Stimulated activated CD8-positive, alpha-beta memory T cell treated with anti-CD3 and anti-CD28 coated beads, Interleukin-7, amount 100 ng/mL, for 24 hours (primary cell): ENCODE measurements at places on chromosomes 2 and 18.

DNA sequence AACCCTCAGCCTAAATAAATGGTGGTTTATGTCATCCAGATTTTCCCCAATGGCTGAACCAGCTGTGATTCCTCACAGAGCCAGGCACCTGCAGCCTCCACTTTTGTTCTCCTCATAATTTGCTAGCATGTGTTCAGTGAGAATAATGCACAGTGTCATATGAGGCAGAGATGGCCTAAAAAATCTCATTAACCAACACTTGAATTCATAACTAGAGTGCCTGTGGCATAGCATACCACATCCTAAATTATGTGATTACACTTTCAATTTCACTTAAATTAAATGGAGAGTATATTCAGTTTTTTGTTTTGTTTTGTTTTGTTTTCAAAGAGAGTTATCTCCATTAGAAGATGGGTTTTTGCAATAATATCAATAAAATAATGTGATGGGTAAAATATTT lies 488.0 kb downstream of the CBLN2 start:
- no peak for DNase-seq

GRCh38 chr2:50529600-50530218 lies 502.2 kb downstream of the NRXN1 start:
- no peak for DNase-seq

DNA sequence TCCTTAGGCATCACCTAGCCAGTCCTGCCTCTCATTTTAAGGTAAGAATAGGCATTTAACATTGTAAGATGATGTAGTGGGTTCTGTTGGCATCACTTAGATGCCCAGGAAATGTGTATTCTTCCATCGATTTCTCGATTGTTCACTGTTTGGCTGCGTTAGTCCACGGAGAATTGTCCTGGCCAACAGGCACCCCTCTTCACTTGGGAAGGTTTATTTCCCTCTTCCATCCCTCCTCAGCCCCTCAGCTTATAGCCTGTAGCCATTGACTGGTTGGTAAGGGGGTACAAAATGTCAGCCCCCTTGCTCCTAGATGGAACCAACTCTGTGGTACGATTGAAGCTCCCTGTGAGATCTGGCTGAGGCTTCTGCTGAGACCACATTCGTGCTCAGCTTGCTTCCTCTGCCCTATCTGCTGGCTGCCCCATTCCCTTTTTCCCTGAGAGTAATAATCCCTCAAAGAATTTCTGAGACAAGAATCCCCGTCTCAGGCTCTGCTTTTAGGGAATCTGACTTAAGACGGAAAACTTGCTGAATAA lies 43.4 kb downstream of the PLEKHA3 start:
- DNase-seq: no peak

DNA sequence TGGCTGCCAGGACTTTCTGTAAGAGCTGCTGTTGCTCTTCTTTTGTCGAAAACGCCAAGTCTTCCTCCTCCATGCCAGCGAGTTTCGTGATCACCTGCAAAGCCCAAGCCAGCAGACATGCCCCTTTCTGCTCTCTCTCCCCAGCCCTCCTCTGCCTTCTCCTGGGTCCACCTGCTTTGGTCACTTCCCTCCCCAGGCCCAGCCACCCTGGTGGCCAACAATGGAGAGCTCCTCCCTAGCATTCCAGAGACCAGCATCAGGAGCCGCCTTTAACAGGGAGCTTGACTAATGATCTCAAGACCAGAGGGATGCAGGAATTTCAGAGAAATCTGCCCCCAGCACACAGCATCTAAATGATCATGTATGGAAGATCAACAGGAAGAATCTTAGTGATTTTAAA lies 34.6 kb downstream of the ERCC3 start:
- no peak for DNase-seq

DNA sequence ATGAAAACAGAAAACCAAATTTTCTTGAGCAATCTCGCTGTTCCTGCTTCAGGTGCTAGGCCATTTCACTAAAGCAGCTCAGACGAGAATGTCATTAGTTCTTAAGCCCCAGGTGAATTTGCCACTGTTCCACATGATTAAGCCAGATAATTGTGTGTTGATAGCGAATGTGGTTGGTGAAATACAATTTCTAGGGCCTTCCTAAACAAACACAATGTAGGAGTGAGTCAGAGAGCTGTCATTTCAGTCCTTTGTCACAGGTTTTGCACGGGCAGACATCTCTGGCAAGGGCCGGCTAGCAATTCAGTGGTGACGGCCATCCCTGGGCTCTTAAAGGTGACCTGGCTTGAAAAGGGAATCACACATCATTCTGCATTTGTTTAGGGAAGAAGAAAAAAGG lies 170.7 kb downstream of the TMEM182 start:
- DNase-seq: no peak

GRCh38 chr2:53148221-53148620 lies 619.4 kb upstream of the CHAC2 start:
- no peak for DNase-seq

DNA sequence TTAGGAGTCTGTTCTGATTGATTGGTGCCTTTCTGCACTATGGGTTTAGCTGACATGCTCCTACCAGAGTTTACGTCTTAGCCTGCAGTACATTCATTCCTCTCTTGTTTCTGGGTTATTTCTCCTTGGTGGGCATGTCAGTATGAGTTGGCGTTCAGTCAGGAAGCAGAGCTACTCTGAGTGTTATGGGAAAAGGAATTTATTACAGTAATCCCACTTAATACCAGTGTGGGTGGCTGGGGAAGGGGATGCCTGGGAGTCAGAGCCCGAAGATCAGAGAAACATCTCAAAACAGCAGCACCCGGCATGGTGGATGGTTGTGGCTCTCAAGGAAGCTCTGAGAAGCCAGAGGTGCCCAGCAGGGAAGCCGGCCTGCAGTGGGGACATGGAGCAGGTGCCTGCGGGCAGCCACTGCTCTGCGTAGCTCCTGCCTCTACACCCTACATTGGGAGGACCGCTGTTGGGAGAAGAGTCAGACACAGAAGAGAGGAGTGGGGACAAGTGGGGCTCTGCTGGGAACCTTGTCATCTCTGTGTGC lies 48.9 kb downstream of the RAB31 start:
- DNase-seq: no peak

DNA sequence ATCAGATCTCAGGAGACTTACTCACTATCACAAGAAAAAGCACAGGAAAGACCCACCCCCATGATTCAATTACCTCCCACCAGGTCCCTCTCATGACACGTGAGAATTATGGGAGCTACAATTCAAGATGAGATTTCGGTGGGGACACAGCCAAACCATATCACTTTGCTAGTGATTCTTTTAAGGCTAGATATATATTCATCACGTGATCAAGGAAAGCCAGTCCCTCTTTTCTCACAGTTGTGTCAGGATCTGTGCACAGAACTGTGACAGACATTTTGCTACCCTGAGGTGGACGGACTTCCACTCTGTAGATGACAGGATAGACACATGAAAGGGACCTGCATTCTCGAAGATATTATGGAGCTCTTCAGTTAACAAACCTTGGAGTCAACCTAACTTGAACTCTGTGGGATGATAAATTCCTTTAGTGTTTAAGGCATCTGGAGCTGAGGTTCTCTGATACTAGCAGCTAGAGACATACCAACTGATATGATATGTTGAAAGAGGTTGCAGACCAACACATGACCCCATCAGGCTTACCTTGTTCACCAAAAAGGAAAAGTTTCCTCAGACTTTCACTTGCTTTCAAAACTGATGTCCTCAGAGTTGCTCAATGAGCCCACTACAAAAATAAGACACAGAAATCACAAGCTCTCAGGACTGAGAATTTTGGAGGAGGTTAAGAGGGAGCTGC lies 66.3 kb upstream of the SCG2 start:
- no peak for DNase-seq

DNA sequence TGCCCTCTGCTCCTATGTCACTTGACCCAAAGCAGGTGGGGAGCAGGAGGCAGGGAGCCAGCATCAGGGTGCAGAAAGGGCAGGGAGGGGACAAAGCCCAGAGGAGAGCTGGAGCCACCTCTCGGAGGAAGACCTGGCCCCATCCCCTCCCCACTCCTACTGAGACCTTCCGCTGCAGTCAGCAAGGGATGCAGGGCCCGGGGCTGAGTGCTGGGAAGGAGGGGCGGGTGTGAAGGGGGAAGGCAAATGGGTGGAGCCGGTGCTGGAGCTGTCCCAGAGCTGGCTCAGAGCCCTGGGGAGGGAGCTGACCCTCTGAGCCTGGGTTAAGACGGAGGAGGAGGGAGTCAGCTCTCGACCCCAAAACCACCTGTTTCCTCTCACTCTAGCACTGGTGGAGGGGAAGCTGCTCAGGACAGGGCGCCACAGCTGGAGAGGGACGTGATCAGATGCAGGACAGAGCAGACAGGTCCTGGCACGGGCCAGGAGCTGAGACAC lies 33.8 kb downstream of the HS1BP3 start:
- no peak for DNase-seq

DNA sequence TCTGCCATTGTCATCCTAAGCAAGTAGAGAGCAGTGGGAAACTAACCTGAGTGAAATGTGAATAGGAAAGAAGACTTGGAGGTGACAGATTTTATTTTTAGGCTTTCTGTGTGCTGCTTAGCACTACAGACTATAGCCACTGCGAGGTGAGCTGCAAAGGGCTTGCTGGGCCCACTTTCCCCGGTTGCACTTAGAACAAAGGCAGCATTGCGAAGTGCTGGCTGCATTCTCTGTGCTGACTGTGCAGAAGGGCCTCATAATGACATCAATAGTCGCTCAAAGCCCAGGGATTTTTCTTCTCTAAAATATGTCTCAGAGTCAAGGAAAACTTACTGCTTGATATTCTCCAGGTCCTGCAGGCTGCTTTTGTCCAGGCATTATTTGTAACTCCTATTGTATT lies 592.1 kb downstream of the TDRD15 start:
- no peak for DNase-seq

DNA sequence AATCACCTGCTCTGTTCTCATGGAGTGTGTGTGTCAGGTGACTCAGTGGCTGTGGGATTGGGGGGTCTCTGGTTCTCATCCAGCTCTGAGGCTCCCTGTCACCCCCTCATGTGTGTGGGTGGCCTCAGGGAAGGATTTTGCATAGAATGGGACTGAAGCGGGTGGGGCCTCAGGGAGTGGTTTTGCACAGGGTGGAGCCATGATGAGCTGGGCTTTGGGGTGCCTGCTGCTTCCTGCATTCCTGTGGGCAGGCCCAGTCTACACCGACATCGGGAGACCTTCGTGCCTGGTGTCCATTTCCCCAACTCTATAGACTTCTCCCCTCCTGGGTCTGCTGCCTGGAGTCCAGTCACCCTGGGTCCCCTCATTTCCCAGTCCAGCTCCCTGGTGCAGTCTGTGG lies 59.7 kb downstream of the VAPA start:
- no peak for DNase-seq

DNA sequence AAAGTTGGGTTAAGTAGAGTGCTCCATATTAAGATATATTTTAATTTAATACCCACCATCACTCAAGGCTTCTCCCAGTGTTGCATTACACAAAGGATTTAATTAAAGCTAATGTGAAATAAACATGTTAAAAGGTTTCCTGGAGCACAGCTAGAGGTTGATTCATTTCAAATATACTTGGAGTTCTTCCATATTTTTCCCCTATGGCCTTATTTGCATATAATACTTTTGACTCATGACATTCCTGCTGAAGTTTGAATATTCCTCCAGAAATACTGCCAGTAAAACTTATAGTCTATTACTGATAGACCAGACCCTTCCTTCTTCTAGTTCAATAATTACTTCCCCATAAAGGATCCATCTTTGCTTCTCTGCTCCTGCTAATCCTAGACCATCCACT lies 227.5 kb downstream of the GULP1 start:
- no peak for DNase-seq

GRCh38 chr18:3664563-3665178 lies 214.7 kb downstream of the TGIF1 start:
- DNase-seq: no peak

DNA sequence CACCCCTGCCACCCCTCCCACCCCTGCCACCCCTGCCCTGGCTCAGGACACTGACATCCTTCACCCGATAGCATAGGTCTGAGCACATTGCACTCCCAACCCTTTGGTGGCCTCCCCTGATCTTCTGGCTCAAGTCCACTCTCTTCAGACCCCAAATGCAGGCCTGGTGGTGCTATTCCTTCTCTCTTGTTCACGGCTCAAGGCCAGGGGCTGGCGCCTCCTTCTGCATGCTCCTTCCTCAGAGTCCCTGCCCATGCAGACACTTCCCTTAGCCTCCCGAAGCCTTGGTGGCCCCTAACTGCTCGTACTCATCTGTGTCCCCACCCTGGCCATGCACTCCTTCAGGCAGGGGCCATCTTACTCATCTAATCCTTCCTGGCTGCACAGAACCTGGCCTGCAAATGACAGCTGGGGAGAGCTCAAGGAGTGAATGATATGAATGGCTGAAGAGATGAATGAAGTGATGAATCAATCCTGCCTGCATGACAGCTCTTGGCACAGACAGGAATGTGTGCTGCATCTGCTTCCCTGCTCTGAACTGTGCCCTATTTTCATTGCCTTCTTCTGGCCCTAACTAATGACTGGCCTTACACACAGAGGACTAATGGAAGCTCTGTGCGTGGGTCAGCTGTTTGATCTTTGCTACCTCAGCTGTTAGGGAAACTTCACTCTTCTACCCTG lies 290.8 kb downstream of the DYSF start:
- DNase-seq: no peak

- DNase-seq: no peak
Observed at GRCh38 chr2:221370076-221370856, 201.8 kb downstream of the EPHA4 start.

DNA sequence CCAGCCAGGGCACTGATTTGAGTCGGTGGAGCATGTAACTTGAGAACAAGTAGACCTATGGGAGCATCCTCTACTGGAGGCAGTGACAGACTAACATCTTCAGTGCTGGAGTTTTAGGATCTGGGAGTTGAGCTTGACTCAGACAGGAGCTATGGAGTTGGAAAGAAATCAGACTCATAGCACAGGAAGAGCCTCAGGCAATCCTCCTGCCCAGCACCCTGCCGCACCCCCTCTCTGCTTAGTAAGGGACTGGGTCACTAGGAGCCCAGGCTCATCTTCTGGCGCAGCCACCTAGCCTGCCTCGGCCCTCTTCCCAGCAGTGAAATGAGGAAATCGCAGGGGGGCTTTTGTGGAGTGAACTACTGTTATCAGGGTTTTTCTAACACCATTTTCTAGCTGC lies 3.6 kb downstream of the ARID5A start:
- no peak for DNase-seq

GRCh38 chr2:29129586-29130281 lies 14.5 kb downstream of the CLIP4 start:
- no peak for DNase-seq

DNA sequence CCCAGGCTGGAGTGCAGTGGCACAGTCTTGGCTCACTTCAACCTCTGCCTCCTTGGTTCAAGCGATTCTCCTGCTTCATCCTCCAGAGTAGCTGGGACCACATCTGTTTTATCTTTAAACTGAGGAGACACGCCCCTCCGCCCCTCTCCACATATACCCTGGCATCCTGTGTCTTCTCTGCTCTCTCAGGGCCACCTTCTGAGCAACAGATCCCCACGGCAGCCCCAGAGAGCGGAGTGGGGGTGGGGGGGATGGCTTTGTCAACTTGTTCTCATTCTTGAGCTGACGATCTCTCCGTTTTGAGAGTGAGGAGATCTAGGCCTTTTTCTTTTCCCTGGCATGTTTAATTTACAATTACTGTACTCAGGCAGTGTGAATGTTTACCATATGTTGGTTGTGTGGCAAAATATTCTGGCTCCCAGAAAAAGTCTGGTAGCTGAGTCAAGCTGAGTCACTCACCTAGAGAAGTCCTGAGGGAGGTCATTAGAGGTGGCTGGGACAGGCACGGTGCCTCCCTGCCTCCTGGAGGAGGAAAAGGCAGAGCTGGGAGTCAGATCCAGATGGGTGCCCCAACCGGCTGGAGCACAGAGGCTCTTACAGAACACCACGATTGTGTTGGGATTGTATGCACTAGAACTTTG lies 19.5 kb upstream of the ID2 start:
- DNase-seq: no peak

- no peak for DNase-seq
Observed at GRCh38 chr2:26080356-26080755, 46.5 kb downstream of the RAB10 start.
